Liver (tissue), 10 donors: ENCODE measurements at places on chromosomes 7 and 10. TPM values are rescaled to one million over a fixed set of nuclear protein-coding genes. Genes with fewer than 3 reads are reported as not detected.

DNA sequence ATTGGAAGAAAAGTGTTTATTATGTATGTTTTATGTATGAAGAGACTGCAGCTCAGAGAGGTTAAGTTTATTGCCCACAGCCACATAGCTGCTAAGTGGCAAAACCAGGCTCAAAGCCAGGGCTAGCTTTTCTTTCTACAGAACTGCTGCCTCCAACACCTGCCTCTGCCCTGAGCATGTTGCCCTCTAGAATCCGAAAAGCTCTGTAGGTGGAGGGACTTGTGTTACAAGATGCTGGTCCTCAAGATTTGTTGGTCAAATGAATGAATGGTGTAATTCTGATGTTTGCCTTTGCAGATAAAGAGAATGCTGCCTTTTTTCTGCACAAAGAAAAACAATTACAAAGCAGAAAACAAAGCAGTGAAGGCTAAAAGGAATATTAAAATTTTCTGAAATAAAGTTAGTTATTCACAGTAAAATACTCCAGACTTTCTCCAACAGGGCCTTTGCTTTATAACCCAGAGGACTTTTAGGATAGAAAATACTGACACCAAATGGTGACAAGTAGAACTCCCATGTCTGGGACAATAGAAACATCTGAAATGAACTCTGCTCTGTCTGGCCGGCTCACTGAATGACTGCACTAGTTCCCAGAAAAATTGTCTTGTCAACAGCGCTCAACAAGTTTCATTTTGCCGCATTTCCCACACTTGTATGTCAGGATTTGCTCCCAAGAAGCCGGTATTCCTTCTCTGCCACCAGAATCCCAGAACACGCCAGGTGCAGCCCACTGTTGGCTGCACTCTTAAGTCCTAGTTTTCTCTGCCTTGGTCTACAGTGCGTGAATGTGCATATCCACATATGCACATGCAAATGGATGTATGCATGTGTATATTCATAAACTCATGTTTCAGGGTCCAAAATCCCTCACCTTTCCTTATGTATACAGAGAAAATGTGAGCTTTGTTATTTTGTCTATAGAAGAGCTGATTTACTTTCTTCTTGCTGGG is 11.0 kb upstream of the DNTT start:
- no peak for DNase-seq

Gene PNPLA8
- 16.3 TPM for polyA plus RNA-seq

DNA sequence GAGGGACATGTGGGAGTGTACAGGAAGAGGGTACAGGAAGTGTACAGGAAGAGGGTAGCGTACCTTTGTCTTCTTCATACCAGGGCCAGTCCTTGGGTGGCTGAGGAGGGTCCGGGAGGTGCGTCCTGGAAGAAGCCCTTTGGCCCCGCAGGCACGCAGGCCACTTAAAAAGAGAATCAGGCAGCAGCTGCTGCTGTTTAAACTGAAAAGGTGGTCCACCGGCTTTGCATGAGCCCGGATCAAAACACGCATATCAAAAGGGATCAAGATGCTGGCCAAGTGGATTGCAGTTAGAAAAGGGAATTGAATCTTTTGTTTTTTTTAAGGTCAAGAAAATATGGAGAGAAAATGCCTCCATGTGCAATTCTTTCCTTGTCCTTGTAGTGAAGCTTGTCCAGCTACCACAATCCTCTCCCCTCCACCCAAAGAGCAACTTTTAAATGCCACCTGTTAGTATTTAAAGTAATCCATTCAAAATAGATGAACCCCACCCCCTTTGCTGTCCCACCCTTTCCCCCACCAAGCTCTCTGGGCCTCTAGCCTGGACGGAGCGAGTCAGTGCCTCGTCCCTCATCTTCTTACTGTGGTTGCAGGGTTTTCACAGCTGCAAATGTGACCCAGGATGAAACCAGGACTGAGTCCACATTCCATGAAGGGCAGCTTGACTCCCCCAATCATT is 142.8 kb downstream of the GLCCI1 start:
- DNase-seq: no peak

DNA sequence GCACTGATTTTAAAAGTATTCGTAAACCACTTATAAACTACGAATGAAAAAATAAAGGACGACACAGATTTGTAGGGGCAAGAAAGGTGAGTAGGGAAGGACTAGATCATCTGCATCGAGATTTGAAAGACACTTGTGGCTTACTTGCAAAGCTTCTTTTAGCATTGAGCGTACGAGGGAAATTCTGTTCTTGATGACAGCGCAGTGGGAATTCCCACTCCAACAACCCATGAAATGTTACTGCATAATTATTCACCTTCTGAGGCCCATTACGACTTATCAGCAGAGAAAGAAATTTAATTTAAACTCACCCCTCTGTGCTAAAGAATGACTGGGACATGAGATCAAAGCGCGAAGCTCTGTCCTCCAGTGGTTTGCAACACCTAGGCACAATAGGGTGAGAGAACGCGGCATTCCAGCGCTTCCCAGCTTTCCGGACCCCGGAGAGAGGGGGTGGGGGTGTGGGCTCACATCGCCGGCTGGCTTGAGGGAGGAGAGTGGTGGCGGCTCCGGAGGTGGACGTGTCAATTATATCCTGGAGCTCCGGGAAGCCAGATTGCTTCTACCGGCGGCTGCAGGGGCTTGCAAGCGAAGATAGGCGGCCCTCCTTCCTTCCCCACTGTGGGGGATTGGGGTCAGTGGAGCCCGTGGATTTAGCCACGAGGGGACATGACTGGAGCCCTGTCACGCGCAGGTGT is 10.3 kb downstream of the SP8 start:
- DNase-seq: no peak

GRCh38 chr10:126101325-126101724 is 205.0 kb downstream of the FANK1 start:
- no peak for DNase-seq
